ENCODE measurements at places on chromosomes 4 and X. TPM values are rescaled to one million over a fixed set of nuclear protein-coding genes. Genes with fewer than 3 reads are reported as not detected.

Gene TMSB15A
- total RNA-seq = 0.73 TPM

Gene CLCN5
- 17.7 TPM for total RNA-seq

Gene TLL1
- 0.10 TPM for total RNA-seq

Gene SLC9A7
- total RNA-seq = 119 TPM

Gene KLHL4
- total RNA-seq = 6.2 TPM

Gene SMR3B
- not detected for total RNA-seq

Gene SETD7
- total RNA-seq = 121 TPM

Gene MUC7
- total RNA-seq = not detected

Gene SLC26A1
- 0.30 TPM for total RNA-seq

Gene CPXCR1
- not detected for total RNA-seq

Gene GABRG1
- not detected for total RNA-seq

Gene NAP1L2
- 1.3 TPM for total RNA-seq

Gene TMEM150C
- 0.53 TPM for total RNA-seq

Gene ARAP2
- 0.52 TPM for total RNA-seq

Gene SLC39A8
- total RNA-seq = 3.1 TPM

Gene KCTD8
- total RNA-seq = 0.78 TPM

Gene TEC
- 0.20 TPM for total RNA-seq

Gene ZNF182
- 3.1 TPM for total RNA-seq

Gene IQCM
- not detected for total RNA-seq

Gene AFM
- not detected for total RNA-seq

Gene KLHL13
- total RNA-seq = 10.6 TPM

Gene HPGD
- total RNA-seq = 0.20 TPM

Gene CENPVL2
- total RNA-seq = not detected

Gene NDUFC1
- 32.5 TPM for total RNA-seq

Gene NHSL2
- 2.4 TPM for total RNA-seq

Gene UGT2B15
- not detected for total RNA-seq

Gene PAGE5
- total RNA-seq = not detected
